ENCODE measurements at places on chromosomes 5 and 9.

DNA sequence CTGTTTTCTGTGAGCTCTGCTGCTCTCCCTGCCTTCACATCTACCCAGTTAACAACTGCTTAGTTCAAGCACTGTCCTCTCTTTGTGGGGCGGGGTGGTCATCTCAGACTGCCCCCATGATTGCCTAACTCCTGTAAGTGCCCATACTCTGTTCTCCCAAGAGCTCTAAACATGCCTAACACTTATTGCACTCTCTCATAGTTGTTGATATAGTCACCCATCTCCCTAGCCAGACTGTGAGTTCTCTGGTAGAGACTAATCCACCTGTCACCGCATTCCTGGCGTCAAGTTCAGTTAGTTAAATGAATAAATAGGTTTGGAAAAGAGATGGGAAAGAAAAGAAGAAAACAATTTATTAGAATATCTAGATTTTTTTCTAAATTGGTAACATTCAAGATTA lies 18.3 kb upstream of the MUSK start:
- no peak for DNase-seq

DNA sequence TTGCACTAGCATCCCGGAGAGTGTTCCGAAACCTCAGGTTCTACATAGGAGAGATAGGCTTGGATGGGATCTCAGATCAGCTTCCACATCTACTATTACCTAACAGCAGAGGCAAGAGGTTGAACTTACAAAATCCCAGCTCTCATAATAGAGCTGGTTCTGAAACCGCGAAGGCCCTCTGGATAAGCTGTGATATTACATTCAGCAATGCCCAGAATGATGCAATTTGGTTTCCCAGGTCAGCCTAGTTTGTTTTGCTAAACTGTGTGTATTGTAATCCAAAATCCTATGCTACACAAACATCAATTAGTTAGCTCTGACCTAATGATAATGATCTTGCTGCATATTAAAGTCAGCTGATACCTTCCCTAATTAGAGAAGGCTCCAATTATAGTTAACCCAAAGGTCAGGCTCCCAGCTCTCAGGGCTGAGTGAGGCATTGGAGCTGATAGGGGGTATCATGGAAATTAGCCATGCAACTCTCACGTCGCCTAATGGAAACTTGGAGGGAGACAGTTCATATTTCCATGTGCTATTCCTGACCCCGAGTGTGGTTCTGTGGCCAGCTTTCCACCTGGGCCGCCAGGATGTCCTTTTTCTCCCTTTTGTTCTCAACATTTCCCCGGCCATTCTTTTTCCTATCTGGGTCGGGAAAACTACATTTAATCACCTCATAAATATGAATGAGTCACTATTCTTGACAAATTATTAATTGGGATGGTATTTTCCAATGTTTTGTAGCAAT lies 278.4 kb upstream of the IRX1 start:
- no peak for DNase-seq

DNA sequence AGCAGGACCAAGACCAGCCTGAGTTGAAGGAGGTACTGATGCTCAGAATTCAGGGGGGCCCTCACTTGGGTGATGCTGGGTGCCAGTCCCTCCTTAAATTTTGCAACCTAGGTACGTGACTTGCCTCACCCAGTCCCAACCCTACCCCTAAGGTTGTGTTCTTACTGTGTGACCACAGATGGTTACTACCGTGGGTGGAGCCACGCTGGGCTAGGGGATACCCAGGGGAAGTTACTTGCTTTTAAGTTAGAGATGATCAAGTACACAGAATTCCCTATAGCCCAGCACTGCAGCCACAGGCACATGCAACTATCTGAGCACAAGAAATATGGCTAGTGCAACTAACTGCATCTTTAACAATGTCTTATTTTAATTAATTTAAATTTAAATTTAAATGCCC lies 32.9 kb downstream of the NXNL2 start:
- no peak for DNase-seq

DNA sequence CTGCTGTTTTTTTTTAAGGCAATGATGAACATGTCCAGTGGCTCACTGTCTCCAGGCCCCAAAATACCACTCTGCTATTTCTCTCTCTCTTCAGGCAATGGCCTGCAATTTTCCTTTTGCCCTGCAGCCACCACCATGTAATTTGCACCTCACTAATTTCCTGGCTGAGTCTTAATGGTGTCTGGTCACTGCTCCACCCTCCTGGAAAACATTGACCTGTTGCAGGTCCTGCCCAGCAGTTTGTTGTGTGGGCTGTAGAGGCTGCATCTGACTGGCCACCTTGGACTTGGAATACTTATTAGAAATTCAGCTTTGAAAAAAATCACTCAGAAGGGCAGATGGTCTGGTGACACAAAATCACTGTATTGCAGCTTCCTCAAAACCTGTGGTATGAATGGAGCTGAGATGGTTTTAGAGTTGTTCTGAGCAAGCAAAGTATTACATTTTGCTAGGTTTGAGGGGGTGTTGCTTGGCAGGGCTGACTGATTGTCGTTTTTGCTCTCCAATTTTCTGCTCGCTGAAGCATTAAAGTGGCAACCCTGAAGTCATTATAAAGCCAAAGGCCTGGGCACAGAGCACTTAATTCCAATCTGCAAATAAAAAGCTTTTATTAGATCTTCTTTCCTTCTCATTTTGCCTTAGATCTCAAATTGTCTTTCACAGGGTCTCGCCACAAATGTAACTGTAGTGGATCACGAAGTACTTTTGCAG lies 134.8 kb downstream of the TMEM174 start:
- peak; percentile 91 for DNase-seq

- DNase-seq = no peak
Measured at GRCh38 chr5:56215019-56215830, 17.9 kb downstream of the ANKRD55 start.

GRCh38 chr5:177546258-177546741 lies 8.1 kb downstream of the FAM193B start:
- DNase-seq = no peak

DNA sequence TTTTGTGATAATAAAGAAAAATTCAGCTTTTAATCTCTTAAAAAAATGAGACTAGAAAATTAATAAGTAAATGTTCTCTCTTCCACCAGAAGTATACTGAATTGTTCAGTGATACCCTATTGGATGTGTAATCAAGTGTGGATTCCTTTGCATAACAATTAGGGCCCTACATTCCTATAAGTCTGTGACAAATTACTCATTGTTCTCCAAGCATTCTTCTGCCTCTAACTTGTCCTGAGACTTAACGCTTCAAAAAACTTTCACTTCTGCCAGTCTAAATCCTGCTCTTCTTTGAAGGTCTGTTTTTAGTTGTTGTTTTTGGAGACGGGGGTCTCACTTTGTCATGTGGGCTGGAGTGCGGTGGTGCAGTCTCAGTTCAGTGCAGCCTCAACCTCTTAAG lies 9.2 kb upstream of the DDX46 start:
- no peak for DNase-seq

DNA sequence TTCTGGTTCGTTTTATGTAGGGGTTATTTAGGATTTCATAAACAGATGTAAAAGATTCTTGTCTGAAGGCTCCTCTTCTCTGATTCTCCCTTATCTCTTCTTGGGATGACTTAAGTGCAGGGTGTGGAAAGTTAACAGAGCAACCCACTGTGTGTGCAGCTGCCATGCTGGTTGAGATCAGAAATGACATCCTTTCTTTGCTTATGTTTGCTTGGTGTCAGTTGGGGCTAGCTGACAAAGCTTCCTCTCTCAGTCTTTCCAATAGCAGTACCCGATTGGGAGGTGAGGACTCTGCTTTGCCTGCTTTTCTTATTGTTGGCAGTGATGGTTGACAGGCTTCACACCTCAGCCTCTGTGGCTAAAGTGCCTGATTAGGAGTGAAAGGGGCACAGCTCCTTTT lies 26.5 kb downstream of the OGN start:
- DNase-seq = no peak

DNA sequence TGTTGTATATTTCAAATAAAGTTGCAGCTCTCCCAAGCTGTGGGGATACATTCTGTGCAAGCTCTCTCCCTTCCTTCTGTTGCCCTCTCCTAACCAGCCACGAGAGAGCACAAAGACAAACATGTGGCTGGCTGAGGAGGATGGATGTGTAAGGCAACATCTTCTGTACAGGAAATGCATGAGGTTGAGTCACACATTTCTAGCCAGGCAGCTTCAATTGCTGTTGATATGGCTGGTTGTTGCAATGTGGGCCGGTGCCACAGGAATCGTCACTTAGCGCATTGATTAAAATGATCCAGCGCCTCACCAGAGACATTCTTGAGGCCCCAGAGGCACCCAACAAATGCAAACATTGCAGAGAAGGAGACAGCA lies 207.1 kb downstream of the ICE1 start:
- no peak for DNase-seq

DNA sequence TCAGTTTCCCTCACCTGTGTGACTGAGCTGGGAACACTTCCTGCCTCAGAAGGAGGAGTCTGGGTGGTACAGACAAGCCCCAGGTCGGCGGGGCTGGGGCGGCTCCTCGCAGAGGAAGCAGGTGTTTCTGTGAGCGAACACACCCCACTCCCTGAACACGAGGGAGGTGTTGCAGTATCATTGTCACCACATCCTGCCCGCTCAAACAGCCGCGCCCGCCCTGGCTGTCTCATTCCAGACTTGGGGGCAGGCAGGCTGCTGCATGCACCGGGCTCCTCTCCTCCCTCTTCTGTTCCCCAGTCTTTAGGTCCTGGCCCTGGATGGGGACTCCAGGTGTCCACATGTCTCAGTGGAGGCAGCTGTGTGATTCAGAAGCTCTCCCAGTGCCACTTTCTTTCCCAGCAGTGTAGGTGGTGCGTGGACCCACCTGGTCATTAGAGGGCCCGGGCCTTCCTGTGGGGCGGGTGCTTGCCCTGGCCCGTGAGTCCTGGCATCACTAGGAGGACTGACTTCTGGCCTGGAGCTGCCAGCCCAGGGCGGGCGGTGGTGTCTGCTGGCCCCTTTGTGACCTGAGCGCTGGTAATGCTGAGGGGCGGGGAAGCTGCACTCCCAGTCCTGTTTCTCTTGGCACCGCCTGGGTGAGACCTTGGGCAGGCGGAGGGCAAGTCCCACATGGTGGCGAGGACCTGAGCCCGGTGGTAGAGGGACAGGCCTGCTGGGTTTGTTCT lies 18.3 kb upstream of the PHYHD1 start:
- no peak for DNase-seq

GRCh38 chr5:60196385-60197113 lies 303.0 kb upstream of the PDE4D start:
- DNase-seq = no peak

DNA sequence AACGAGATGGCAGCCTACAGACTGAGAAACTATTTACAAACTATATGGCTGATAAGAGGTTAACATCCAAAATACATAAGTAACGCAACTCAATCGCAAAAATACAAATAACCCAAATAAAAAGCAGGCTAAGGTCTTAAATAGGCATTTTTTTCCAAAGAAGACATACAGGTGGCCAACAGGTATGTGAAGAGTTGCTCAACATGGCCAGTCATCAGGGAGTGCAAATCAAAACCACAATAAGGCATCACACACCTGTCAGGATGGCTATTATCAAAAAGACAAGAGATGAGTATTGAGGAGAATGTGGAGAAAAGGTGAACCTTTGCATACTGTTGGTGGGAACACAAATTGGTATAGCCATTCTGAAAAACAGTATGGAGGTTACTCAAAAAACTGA lies 73.5 kb downstream of the CAMSAP1 start:
- DNase-seq = no peak

DNA sequence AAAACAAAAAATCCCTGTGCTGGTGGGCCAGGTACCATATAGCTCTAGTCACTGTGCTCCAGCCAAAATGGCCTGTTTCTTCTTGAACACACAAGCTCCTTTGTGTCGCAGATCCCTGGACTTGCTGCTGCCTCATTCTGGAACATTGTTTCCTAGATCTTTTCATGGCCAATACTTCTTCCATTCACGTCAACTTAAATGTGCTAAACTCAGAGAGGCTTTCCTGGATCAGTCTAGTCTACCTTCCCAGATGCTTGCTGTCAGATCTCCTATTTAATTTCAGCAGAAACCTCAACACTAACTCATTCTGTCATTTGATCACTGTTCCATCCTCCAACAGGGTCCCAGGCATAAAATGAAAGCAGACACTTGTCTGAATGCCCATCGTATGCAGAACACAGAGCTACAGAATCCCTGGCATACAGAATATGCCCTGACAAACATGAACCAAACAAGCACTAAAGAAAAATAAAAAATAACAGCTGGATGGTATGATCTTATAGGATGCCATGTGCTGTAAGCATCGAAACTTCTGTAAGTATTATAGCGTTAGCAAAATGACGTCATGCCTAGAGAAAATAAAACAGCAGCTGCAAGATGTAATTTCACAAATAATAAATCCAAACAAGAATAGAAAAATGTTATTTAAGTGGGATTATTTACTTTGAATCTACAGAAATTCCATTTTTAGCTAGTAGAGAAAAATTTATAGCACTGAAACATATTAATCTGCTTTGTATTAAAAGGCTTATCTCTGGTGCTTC lies 403.7 kb upstream of the DAP start:
- no peak for DNase-seq

- DNase-seq = no peak
Measured at GRCh38 chr5:42875785-42876374, 64.2 kb upstream of the SELENOP start.

GRCh38 chr9:134377976-134378375 lies 51.7 kb downstream of the RXRA start:
- no peak for DNase-seq

DNA sequence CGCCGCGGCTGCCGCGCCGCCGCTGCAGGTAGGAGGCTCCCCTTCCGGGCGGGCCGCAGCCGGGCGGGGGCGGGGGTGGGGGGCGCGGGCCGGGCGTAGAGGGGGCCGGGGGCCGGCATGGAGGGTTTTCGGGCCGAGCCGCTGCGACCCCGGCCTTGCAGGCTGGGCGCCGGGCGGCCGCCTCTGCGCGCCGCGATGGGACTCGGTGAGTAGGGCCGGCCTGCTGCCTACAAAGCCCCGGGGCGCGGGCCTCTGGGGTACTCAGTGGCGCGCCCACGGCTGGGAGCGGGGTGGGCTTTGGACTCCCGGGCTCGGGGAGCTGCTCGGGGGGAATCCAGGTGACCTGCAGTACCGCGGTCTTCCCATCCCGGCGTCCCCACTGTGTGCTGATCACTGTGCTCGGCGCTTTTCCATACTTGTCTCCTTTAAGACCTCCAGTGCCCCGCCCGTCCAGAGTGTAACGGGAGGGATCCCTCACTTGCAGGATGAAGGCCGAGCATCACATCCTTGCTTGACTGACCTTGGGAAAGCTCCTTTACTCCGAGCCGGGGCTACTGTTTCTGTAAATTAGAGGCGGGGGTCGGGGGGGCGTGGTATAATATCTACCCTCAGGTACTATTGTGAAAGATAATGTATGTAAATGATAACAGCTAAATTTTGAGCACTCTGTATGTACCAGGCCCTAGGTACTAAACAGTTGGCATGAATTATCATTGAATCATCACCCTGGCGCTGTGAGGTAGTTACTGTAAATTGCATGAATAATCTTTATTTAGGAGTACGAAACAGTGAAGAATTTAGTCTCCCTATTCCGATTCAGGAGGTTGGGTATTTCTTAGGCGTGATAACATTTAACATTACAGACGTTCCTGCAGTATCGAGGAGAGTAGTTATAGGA lies 672 bp downstream of the MSANTD3 start:
- DNase-seq = peak; percentile 35

- DNase-seq = no peak
Measured at GRCh38 chr5:135913713-135914626, 18.3 kb upstream of the IL9 start.

GRCh38 chr5:40321514-40321913 lies 358.2 kb upstream of the PTGER4 start:
- DNase-seq = no peak

GRCh38 chr9:128275198-128276007 lies at the start of gene GOLGA2:
Gene GOLGA2, minus strand, starts transcription at chr9:128276007. Its CDS starts 31 bp downstream, at chr9:128275976.
- no peak for DNase-seq

- no peak for DNase-seq
Measured at GRCh38 chr9:36659500-36659899, 86.8 kb downstream of the MELK start.

Data from NCI-H1092 treated with DMSO at 0.1 percent for 48 hours (cell line).